ENCODE measurements at places on chromosomes 11 and 22.
A peak's percentile ranks its signal among the peaks of the same experiment; 100 is the strongest.

GRCh38 chr11:17256512-17256911, 20.0 kb upstream of the NUCB2 start:
- DNase-seq: peak; percentile 85

DNA sequence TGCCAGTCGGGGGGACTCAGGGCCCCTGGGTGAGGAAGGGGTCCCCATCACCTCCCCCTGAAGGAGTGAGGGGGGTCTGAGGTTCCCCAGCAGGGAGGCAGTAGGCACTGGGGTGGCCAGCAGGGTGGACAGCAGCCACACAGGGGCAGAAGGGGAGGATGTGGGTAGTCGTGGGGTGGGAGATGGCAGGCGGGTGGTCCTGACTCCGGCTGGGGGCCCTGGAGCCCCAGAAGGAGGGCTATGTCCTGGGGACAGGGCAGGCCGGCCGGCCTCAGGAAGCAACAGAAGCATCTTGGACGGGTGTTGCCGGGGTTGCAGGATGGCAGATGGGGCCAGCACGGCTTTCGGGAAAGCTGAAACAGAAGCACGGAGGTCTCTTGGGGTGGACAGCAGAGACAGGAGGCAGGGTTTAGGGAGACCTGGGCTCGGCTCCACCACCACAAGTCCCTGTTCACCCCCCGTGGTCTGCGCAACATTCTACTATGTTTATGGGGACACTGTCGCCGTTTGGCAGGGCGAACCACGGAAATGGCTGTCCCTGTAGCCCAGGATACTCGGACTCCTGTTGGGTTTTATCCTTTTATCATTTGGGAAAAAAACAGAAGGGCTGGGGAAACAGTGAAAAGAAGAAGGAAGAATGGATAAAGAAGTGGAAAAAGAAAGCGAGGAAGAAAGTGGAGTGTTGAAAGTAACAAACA, 14.1 kb downstream of the VWCE start:
- no peak for DNase-seq

GRCh38 chr11:15148169-15148568, 33.4 kb downstream of the INSC start:
- DNase-seq: no peak

DNA sequence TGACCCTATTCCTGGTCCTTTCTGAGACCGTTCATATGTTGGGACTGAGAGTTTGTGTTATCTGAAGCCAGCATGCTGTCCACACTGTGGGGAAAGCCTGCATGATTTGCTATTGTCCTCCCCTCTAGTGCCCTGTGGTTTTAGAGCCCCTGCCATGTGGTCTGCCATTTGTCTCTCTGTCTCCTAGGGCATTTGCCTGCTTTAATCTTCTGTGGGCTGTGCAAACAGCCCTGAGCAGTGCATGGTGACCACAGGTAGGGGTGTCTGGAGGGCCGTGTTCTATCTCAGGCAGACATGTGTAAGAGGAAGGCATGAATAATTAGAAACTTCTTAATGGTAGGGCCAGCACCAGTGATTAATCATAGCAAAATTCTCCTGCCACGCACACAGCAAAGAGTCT, 23.0 kb downstream of the AMPD3 start:
- DNase-seq: no peak

DNA sequence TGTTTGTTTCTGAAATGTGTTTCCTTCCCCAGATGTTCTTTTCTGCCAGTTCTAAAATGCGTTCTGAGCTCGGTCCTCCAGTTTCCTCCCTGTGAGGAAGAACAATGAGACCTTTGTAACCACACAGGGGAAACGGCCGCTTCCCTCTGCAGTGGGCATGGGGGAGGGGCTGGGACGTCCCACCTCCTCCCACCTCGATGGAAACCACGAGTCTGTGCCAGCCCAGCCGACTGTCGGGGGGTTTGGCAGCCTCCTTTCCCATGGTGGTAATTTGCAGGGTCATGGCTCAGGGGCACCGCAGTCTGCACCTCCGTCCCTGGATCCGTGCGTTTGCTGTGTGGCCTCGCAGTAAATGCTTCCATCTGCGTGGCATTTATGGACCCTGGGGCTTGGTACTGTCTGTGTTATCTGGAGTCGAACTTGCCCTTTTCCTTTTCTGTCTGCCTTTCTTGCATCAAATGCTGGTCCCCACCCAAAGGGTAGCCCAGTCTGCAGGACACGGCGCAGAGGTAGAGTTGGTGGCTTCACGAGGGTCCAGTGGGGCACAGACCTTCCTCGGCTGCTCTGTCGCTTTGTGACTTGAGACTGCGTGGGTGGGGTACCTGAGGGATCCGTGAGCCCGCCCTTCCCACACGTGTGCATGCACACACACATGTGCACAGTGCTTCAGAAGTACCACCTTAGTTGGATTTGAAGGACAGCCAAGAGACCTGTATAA, 16.1 kb downstream of the LRP5 start:
- DNase-seq: peak; percentile 42

GRCh38 chr11:70544774-70545609, 146.7 kb downstream of the CTTN start:
- peak; percentile 89 for DNase-seq

DNA sequence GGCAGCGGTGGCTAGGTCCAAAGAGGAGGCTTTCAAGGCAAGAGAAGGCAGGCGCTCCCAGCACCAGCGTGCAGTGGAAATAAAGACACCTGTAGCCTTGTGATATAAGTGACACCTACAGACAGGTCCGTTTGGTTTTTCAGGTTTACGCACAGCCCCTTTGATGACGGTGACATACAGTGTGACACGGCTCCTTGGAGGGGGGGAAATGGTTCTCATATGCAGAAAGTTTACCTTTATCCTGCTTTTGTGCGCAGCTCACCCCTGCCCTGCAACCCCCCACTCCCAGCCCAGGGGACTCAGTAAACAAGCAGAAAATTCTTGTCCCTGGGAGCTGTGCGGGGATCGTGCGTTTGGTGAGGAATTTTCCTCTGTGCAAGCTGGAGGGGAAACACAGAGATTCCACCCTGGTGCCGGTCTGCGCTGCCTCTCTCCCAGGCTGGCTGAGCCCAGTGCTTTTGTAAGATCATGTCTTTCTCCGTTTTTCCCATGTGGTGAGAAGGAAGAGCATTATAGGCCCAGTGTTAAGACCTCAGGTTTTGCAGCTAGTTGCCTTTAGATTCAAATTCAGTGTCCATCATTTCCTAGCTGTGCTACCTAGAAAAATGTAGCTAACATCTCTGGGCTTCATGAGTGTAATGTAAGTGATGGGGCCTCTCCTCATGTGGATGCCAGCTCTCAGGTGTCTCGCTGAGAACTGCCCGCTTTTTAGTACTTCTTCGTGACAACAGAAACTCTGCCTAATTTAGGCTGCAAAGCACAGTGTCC, at the start of gene ELF5:
Gene ELF5 (minus strand): TSS at position 113 of the 768 bp plus-strand sequence. CDS start 8,045 bp downstream, outside the sequence.
- DNase-seq: no peak
